ENCODE measurements at places on chromosomes 11 and 22.

GRCh38 chr11:37352485-37352884, 754.4 kb upstream of the RAG2 start:
- DNase-seq = no peak

- DNase-seq = no peak
Observed at GRCh38 chr11:119380827-119381180, 686 bp downstream of the USP2 start.

DNA sequence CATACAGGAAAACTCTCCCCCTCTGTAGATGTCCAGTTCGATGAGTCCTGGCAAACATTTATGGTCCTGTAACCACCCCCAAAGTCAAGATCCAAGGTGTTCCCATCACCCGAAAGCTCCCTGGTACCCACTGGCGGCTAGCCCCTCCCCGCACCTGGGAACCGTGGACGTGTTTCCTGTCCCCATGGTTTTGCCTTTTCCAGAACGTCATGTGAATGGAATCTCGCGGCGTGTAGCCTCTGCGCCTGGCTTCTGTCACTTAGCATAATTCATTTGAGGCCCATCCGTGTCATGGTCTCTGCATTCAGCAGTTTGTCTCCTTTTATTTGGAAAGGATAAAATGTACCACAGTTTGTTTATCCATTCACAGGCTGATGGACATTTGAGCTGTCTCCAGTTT, 106.3 kb downstream of the KCNQ1 start:
- no peak for DNase-seq

GRCh38 chr11:73872749-73873357, 3.8 kb downstream of the COA4 start:
- no peak for DNase-seq

DNA sequence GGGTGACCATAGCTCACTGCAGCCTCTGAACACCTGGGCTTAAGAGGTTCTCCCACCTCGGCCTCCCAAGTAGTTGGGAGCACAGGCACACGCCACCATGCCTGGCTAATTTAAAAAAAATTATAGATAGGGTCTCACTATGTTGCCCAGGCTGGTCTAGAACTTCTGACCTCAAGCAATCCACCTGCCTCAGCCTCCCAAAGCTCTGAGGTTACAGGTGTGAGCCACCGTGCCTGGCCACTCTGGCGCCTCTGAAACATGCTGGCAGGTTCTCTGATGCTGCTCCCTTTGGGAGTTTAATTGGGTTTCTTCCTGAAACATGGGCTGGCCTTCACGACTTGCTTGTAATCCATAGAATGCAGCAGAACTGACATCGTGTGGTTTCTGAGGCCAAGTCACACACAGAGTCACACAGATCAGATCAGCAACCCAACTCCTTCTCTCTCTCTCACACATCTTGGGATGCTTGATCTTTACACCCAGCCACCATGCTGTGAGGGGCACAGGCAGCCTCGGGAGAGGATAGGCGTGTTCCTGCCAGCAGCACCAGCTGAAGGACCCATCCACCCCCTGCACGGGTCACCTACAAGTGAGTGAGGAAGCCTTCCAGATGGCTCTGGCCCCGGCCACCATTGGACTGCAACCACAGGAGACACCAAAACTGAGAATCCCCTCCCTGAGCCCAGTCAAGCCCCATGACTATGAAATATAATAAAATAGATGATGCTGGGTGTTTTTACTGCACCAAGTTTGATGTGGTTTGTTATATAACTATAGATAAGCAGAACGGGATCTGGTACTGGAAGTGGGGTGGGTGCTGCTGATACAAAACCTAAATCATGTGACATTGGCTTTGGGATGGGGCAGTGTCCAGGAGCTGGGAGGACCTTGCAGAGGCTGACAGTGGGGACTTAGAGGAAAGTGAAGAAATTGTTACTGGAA, 3.1 kb upstream of the GSC2 start:
- DNase-seq = no peak

- DNase-seq = peak; percentile 46
Observed at GRCh38 chr22:41524809-41525449, 19.3 kb downstream of the POLR3H start.

DNA sequence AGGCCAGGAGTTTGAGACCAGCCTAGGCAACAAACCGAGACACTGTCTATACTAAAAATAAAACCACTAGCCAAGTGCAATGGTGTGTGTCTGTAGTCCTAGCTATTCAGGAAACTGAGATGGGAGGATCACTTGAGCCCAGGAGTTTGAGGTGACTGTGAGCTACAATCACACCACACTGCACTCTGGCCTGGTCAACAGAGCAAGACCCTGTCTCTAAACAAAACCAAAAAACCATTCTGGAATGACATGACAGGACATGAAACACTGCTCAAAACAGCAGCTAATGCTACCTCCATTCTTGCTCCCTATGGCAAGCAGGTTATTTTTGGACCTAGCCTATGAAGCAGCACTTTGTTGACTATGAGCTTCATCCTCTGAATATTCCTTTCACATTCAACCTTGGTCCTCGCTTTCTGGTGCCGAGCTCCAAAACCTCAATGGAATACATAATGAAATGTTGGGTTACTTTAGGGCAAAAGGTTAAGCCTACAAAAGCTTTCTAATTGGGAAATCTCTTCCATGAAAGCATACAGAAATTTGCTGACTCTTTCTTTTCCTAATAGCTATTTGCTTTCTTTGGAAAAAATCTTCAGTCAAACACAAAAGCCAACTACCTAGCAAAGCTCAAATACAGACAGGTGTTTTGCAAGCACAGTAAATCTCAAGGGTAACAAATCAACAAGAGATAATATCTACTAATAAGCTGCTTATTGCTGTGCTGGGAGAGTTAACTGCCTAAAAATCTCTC, 21.1 kb downstream of the SIK3 start:
- DNase-seq = no peak

DNA sequence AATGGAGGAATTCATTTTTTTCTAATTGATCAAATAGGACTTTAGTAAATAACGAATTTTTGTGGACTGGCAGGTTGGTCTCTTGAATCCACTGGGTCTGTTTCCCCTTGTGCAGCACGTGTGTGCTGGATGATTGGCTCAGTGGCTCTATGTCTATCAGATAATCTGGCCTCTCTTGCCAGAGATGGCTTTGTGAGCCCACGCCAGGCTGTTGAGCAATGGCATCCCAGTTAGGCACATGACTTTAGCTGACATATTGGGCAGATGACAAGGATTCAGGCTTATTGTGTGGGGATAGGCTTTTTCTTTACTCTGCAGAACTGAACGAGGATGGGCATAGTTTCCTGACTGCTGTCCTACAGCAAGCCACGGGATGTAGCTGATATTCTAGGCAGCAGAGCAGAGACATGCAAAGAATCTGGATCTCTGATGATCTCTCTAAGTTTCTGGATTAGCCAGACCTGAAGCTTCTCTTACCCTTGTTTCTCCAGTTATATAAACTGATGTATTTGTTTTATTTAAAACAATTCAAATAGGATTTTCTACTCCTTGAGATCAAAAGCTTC, 144.9 kb downstream of the ARHGAP42 start:
- DNase-seq = no peak

DNA sequence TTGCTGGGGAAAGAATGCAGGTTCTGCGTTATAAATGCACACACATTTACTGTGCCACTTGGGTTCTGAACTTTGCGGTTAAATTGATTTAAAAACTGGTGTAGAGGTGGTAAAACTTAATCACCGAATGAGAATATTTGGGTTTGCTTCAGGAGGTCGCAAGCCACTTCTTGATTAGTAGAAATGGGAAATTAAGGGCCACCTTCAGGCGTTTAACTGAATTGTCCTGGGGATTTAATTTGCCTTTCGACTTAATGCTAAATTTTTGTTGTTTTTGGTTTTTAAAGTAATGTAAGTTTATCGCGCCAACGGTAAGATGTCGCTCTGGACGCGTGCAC, 459 bp upstream of the NCR3LG1 start:
- no peak for DNase-seq

GRCh38 chr22:17774206-17774925, at the start of gene BID:
Gene BID, minus strand, starts transcription at chr22:17774469. Its CDS starts 24,353 bp downstream, at chr22:17750116.
- DNase-seq = peak; percentile 55
